ENCODE measurements at places on chromosomes 2 and 18. TPM values are rescaled to one million over a fixed set of nuclear protein-coding genes. Genes with fewer than 3 reads are reported as not detected.

DNA sequence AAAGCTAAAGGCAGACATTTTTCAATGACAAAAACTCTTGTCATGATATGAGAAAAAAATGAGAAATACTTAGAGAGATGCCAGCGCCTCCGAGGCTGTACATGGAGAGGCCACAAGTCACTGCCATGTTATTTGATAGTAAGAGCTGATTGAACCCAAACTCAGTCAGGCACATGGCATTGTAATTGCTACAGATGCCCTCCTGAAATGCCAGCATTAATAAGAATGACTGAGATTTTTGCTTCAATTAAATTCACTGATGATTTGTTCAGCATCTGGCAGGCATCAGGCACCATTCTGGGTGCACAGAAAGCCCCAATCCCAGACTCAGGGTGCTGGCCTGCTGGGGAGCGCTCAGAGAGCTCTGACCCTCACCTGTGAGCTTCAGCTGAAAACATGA is 129.0 kb upstream of the PXDN start:
- no peak overlapping the region for H3K4me3 ChIP-seq
- no peak overlapping the region for H3K27ac ChIP-seq
- no peaks in the 10 kb centered on the region for H3K4me1 ChIP-seq
- no peak for DNase-seq

PSMA8 gene
- total RNA-seq, result not detected

DNA sequence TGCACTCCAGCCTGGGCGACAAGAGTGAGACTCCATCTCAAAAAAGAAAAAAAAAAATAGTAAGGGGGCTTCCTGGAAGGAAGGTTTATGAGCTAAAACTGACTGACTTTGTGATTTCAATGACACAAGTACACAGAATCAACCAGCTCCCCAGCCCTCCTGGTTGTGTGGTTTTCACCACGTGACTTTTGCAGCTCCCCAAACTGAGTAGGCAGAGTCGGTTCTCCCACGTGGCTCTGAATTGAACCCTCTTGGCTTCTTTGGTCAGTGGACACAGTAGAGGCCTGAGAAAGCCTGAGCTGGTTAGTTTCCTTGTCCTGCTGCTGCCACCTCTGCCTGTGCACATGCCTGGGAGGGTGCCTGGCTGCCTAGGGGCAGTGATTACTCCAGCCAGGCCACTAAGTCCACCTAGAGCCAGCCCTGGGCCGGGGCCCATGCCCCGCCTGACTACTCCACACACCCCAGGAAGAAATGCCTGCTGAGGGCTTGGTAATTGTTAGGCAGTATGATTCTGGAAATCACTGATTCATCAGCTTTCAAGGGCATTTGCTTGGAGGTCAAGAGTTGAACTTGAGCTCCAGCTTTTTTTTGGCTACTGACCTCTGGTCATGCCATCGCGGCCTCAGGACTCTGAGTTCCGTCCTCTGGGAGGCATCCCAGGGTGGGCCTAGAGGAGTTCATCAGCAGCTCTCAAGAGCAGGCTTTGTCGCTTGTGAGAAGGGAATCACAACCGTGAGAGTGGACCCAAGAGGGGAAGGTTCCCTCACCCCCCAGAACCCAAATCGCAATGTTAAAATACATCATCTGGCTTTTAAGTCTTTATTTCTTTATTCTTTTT is 431.9 kb upstream of the HS6ST1 start:
- no peak overlapping the region for H3K4me3 ChIP-seq
- DNase-seq, result no peak
- H3K4me1 ChIP-seq, result peaks cover 9% of the 10 kb centered on the region
- no peaks in the 10 kb centered on the region for H3K27me3 ChIP-seq
- no peak overlapping the region for H3K27ac ChIP-seq

DNA sequence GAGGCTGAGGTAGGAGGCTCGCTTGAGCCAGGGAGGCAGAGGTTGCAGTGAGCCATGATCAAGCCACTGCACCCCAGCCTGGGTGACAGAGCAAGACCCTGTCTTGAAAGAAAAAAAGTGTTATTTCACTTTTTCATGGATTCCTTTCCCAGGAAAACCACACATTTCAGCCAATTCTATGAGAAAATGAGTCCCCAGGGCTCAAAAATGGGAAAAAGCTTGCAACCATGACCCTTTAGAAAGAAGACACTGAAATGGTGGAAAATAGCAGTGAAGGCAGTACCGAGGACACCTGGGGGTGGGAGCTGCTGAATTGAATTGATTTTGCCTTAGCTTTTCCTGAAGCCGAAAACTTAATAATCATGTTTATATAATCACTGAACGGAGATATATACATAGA is 284.2 kb upstream of the HDAC4 start:
- H3K4me3 ChIP-seq, result no peak overlapping the region
- no peak for DNase-seq
- no peaks in the 10 kb centered on the region for H3K36me3 ChIP-seq
- H3K27ac ChIP-seq, result no peak overlapping the region
- H3K27me3 ChIP-seq, result peaks cover 24% of the 10 kb centered on the region

- H3K27ac ChIP-seq, result no peak overlapping the region
- no peak overlapping the region for H3K4me3 ChIP-seq
- H3K27me3 ChIP-seq, result no peaks in the 10 kb centered on the region
- no peaks in the 10 kb centered on the region for H3K4me1 ChIP-seq
- no peak for DNase-seq
- no peaks in the 10 kb centered on the region for H3K36me3 ChIP-seq
These were observed 417.9 kb downstream of the TGIF1 start for GRCh38 chr18:3867864-3868311.

DNA sequence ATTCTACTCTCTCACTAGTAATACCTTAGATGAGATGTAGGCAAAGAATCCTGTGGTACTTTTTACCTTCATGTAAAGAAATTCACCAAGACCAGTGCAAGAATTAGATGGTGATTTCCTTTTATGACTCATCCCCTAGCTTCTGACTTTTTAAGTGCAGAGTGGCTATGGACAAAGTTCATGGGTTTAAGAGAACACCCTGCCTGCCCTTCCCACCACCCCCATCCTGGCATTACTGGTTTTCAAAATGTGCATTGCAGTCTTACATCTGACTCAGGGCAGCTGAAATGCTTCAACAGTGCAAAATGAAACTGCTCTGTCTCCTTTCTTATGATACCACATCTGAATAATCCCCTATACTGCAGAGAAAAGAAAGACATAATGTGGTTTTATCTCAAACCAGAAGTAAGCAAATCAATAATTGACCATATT is 22.6 kb downstream of the MAIP1 start:
- no peak overlapping the region for H3K4me3 ChIP-seq
- H3K36me3 ChIP-seq, result no peaks in the 10 kb centered on the region
- no peak overlapping the region for H3K27ac ChIP-seq
- no peak for DNase-seq

All from suprapubic skin (tissue), 4 donors.